ENCODE measurements at places on chromosomes 4 and X.

- DNase-seq, result no peak
Measured at GRCh38 chr4:81663368-81663767, 191.7 kb upstream of the RASGEF1B start.

DNA sequence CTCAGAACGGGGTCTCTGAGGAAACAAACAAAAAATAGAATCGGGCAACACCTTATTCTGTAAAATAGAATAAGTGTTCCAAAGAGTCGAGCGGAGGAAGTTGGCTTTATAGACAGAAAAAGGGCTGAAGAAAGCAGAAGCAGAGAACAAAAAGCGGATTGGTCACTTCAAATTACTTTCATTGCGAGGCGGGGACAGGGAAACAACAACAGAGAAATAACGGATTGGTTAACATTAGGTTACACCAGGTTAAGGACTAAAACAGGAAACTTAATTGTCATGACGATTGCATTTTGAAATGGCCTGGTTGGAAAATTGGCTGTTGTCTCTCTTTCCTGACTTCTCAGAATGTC, 433 bp upstream of the COQ2 start:
- no peak for DNase-seq

DNA sequence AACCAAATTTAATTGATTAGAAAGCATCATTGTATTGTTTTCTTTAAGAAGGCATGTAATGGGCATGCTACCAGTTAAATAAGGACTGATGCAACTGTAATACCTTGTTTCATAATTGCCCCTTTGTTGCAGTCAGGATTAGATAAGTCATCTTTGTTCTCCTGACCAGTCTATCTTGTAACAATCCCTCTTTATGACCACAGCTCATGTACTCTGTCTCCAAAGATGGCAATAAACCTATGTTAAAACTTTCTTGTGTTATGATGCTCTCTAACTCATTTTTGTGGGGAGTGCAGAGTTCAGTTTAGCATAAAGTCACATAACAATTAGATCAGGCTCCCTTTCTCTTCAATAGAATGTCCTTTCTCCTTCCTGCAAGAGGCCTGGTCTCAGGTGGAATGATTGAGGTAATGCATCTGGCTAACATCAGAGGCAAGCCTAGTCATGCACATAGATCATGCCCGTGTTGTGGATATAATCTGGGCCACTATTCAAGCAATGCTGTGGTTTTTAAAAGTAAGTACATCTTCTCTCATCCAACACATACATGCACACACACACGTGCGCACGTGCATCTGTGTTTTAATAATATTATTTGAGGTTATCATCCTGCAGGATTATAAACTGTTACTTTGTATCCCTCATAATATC, 45.6 kb downstream of the TMEM154 start:
- no peak for DNase-seq

DNA sequence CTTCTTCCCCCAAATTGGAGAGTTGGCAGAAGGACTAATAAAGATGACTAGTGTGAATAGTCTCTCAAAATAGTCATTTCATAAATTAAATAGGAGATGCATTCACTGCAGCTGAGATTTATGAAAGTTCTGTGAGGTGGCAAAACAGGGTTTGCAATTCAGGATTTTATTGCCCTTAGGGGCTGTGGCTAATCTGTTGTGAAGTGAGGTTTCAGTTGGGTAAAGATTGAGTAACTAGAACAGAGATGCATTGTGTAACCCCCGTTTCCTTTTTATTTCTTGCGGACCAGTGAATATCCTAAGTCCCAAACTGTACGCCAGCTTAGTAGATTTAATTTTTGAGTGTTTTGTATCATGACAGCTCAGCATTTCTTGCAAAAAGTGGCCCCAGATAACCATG, 16.2 kb upstream of the SCRG1 start:
- no peak for DNase-seq

DNA sequence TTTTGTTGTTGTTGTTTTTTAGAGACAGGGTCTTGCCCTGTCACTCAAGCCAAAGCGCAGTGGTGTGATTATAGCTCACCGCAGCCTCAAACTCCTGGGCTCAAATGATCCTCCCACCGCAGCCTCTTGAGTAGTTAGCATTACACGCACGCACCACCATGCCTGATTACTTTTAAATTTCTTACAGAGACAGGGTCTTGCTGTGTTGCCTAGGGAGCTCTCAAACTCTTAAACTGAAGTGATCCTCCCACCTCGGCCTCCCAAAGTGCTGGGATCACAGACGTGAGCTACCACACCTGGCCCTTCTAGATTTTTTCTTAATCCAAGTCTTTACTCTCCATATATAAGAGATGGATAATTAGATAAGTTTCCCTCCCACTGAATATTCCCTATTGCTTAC, 29.2 kb downstream of the FNIP2 start:
- DNase-seq, result no peak

- DNase-seq, result no peak
Measured at GRCh38 chr4:153398713-153399112, 54.2 kb downstream of the MND1 start.

GRCh38 chr4:158836828-158837449, 68.1 kb downstream of the FNIP2 start:
- no peak for DNase-seq

DNA sequence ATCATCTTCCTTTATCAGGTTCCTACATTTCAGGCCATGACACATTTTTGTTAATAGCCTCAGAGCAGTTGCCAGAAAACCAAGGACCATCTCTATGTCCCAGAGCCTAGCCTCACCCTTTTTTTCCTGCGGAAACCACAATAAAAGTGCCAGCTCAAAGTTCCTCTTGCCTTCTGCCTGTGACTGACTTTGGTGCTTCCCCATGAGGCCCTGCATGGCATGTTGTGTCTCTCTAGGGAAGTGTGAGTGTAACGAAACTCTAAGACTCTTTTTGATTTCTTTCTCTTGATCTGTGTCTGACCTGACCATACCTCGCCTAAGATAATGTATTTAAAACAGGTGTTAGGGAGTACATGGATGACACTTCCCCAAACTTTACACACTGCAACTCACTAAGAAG, 642.3 kb upstream of the BOD1L1 start:
- DNase-seq, result peak; percentile 2

DNA sequence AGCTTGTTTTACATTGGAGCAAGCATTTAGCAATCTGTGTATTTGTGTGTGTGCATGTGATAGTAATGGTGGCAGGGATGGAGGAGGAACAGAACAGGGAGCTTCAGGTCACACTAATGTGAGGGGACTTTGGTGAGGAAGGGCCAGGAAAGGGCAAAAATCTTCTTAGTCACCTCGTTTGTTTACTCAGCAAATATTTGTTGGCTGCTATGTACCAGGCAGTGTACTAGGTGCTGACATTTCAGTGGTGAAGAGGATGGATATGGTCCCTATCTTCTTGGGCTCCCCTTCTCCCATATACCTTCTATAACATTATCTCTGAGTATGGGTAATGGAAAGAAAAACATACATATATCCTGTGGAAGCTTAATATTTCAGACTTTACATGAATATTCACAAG, 48.5 kb upstream of the HDAC8 start:
- DNase-seq, result no peak

GRCh38 chrX:121457096-121457495, 409.7 kb downstream of the GLUD2 start:
- DNase-seq, result no peak

- DNase-seq, result no peak
Measured at GRCh38 chr4:169249214-169249973, 21.4 kb downstream of the SH3RF1 start.

- no peak for DNase-seq
Measured at GRCh38 chrX:150477371-150477770, 91.0 kb upstream of the MTM1 start.

DNA sequence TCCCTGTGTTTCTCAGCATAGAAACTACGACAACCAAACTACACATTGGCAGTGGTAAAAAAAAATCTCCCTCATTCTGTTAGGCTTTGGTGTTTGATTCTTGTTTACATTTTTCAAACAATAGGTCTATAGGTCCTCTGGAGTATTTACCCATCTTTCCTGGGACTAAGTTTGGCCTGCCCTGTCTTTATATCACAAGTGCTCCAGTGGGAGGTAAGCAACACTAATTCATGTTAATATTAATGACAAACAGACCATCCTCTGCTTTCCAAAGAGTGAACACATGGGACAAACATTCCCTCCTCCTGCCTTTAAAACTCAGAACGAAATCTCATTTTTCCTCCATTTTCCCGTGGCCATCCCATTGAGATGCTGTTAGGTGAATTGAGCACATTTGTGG, 514.1 kb upstream of the INTU start:
- no peak for DNase-seq

DNA sequence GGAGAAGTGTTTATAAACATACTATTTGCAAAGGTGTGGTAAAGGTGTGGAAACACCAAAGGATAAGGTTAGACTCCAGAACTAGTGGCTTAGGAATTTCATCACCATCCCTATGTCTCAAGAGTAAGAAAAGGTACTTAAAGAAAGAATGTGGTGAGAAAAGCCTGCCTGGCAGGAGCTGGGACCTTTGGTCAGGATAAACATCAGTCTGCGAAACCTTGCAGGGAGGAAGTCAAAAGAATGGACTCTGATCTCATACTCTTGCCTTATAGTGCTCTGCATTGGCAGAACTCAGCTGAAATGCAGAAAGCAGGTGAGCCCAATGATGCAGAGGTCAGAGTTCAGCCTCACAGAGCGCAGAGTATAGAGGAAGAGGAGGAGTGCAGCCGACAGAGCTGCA, 97.2 kb upstream of the NR3C2 start:
- DNase-seq, result no peak

GRCh38 chr4:150974750-150975149, 40.3 kb downstream of the LRBA start:
- DNase-seq, result no peak

GRCh38 chrX:7110821-7111276, 36.7 kb upstream of the STS start:
- no peak for DNase-seq

- DNase-seq, result no peak
Measured at GRCh38 chr4:126790633-126791032, 842.1 kb upstream of the INTU start.

- DNase-seq, result no peak
Measured at GRCh38 chr4:184768296-184768695, 34.4 kb upstream of the CENPU start.

- DNase-seq, result no peak
Measured at GRCh38 chr4:174369985-174370384, 86.3 kb downstream of the CEP44 start.

DNA sequence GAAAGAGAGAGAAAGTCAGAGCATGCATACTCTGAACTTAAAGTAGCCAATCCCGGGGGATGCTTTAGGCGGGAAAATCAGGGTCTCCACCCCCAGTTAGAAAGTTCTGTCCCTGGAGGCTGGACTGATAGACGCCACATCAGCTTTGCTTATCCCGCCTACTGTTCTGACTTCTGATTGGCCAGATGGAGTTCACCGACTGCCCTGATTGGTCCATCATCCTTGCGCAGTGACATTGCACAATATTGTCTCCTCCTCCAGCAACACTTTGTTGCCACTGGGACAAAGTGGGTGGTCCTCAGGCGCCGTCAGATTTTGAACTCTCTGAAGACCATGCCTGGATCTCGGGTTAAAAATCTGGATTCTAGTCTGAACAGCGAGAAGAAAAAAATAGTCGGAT, 50.3 kb downstream of the SSX3 start:
- no peak for DNase-seq

DNA sequence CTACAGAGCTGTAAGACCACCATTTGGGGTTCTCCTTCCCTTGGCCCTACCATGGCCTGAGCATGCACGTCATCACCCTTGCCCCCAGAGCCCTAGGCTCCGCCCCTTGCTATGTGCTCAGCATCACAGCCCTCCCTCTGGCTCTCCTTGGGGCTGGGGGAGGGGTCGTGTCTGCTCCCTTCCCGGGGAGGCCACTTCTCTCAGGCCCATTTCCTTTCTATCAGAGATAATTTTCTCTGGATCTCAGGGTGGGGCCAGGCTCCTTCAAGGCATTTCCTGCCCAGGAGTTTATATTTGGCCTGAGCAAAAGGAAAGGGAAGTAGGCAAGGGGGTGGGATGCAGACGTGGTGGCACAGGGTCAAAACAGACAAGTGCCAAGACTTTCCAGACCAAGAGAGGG, 55.9 kb downstream of the STARD8 start:
- no peak for DNase-seq

Measured in stimulated activated CD4-positive, alpha-beta T cell treated with anti-CD3 and anti-CD28 coated beads, Interleukin-1b, Interleukin-23, amount 100 ng/mL, for 48 hours (primary cell).